NCI-H1436 treated with DMSO at 0.1 percent for 48 hours (cell line): ENCODE measurements at places on chromosomes 6 and 20.

DNA sequence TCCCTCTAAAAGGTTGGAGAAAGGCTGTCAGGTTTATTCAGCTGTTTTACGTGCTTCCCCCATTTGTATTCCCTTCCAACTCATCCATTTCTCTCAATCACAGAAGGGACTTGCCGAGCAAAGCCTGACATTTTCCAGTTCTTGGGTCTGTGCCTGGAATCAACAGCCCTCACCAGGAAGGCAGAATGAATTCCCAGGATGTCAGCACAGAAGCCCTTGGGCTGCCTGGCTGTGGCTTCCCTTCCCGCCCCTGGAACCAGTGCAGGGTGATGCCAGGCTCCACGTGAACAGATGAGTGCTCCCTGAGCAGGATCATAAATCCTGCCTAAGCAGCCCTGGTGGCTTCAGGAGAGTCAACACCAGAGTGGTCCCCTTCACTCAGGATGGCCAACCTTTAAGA, 86.1 kb upstream of the CD83 start:
- DNase-seq, result no peak

DNA sequence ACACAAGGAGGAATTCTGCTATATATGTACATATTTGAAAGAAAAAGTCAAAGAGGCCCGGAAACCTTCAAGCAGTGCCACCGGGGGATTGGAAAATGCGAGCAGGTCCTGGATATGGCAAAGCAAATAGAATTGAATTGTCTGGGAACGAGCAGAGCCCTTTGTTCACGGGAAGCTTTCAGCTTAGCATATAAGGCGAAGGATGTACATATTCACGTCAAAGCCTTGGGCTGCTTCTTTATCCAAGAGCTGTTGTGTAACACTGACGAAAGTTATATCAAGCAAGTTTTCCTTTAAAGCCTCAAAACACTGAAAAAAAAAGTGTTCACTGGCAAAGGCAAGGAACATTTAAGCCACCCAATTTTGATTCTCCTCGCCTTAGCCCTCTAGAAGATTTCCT, 171.0 kb downstream of the GPX5 start:
- no peak for DNase-seq

GRCh38 chr6:14640631-14641030, 523.1 kb downstream of the CD83 start:
- DNase-seq, result no peak

- DNase-seq, result no peak
Measured at GRCh38 chr20:37741055-37741454, 47.2 kb downstream of the CTNNBL1 start.

DNA sequence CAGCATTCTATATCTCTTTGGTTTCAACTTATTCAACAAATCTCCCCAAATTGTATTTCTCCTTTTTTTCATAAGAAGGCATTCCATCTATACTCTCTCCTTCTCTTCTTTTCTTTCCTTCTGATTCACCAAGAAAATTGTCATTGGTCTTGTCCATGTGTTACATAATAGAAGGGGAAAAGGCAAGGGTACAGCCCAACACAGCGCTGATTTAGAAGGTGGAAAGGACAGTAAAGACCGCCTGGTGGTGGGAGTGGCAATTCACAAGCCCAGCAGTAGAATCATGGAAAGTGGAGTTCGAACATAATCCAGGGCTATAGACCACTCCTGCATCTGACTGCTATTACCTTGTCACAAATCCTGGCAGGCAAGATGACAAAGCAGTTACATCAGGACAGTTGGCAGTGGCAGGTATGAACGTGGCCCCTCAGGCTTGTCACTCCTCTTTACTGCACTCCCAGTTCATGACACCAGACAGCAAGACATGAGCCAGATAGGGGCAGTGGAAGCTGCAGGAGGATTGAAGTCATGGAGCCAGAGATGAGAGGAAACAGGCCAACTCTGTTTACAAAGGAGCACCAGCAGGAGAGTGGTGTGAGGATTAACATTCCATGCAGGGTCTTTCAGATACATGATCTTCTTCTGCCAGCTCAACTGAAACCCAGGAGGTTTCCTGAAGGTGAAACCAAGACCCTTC, 2.1 kb upstream of the TNFAIP3 start:
- no peak for DNase-seq

DNA sequence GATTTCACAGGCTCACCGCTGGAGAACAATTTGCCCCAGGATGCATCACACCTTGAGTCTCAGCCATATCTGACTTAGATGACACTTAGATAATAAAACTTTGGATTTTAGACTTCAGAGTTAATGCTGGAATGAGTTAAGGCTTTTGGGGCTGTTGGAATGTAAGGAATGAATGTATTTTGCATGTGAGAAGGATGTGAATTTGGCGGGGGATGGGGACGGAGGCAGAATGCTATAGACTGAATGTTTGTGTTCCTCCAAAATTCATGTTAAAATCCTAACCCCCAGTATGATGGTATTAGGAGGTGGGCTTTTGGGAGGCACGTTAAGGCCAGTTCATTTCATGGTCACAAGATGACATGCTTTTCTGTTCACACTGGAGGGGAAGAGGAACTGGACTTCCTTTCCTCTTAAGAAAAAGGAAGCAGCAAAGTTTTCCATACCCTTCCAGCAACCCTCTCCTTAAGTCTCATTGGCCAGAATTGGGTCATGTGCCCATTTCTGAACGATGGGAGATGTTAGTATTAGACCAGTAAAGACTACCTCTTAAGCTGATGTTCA, 5.8 kb upstream of the SRXN1 start:
- DNase-seq, result no peak

DNA sequence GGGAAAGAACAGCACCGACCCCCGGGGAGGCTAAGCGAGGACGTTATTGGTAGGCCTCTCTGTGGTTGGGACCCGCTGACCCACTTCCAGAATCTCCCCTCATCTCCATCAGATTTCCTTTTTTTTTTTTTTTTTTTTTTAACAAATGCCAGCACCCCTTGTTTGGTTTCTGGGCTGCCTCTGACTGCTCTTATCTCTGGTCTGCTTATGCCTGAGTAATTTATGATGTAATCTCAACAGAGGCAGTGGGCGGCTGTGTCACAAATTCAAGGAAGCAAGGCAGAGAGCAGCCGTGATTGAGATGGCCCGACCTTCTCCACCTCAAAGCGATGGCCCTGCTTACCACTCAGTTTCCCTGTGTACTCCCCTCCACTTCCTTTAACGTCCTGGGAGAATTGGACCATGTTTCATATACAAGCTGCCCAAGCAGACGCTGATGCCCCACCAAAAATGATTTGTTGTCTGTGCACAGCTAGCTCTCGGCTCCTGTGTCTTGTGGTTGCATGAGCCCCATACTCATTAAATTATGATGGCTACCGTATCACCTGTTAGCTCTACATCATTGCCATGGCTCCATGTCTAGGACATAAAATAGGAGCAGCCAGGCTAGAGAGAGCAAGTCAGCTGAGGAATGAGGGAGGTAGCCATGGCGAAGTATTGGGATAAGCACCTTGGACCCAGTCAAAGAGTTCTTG, 98.1 kb downstream of the ZNF217 start:
- no peak for DNase-seq

- no peak for DNase-seq
Measured at GRCh38 chr6:83231146-83231545, 38.0 kb downstream of the RWDD2A start.
